Hematopoietic multipotent progenitor cell (in vitro differentiated cells): ENCODE measurements at places on chromosomes 4 and X.

DNA sequence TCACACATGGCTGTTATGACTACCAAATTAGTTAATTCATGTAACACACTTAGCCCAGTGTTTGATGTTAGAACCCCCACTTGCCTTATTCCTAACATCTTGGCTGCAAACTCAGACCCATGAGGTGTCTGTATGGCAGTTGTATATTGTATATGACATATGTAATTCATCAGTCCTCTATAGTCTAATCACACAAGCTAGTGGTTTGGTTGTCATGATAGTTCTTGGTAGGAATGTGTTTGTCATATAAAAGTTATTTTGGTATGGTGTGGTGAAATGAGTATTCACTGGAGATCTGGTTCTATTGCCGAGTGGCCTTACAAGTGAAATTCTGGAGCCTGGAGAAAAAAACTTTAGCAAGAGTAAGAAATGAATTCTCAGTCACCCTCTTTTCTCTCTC lies 149.2 kb downstream of the AWAT2 start:
- DNase-seq: no peak

DNA sequence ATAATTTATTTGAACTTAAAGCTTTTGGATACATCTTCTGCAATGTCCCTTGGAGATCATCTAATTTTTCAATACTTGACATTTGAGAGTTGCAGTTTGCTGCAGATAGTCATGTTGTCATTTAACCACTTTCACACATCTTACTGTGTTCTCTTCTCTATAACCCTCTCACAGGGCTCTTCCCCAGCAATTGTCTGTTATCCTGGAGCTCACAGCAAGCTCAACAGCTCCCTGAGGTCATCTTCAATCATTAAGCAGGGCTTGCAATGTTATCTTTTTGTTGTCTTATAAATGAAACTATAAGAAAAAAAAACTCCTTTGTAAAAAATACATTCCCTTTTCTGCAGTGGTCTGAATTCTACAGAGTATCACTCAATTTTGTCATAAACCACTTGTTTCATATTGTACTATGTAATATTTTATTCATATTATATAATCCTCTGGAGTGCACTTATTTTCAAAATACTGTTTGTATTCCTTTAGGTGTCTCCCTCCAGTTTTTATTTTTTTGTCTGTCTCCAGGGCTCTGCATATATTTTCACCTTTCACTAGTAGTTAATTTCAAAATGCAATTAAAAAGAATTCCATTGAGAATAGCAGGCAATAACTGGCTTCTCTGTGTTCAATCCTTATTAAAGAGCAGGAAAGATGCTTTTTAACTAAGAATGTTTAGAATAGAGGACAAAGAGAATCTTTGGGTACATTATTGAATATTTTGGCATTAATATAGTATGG lies 106.3 kb upstream of the ARSJ start:
- no peak for DNase-seq

GRCh38 chr4:1478766-1479355 lies 72.6 kb upstream of the NKX1-1 start:
- DNase-seq: no peak

DNA sequence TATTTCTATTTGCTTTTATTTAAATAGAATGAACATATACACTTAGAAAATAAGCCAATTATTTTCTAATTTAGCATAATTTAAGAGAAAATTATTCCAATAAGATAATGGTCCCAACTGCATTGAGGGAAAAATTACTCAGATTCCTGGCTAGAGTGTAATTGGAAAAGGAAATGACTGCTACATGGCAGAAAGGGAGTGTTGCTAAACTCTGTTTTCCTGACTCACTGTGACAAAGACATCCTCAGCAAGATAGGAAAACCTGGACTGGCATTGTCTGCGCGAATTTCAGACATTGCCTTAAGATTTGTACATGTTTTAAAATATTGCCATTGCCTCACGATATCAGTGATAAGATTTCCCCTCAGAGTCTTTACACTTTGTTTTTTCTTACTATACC lies 8.2 kb downstream of the TNIP3 start:
- no peak for DNase-seq

GRCh38 chrX:132180929-132181328 lies 38.3 kb downstream of the RAP2C start:
- no peak for DNase-seq

DNA sequence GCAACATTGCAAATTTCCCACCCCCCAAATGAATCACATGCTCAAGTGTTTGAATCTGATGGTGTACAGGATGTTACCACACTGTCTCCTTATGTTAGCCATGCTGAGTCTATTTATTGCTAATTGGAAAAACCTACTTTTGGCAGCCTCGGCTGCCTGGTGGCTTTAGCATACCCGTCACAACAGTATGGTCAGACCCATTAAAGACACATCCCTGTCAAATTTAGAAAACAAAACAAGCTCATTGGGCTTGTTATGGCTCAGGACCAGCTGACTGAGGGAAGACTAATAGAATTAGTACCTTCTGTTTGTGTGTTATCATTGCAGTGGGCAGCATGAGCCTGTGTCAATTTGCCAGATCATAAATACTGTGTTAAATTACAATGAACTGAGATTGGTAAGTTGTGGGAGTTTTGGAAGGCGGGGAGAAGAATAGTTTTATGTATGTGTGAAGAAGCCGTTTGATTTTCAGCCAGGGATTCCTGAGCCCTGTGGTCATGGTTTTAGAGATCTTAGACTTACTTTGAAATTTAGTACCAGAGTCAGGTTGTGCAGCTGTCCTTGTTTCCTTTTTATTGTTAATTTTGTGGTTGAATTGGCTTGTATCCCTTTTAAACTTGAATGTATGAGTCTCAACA lies 66.8 kb downstream of the POLA1 start:
- DNase-seq: no peak

- DNase-seq: no peak
Observed at GRCh38 chr4:176048631-176049030, 17.0 kb upstream of the WDR17 start.

DNA sequence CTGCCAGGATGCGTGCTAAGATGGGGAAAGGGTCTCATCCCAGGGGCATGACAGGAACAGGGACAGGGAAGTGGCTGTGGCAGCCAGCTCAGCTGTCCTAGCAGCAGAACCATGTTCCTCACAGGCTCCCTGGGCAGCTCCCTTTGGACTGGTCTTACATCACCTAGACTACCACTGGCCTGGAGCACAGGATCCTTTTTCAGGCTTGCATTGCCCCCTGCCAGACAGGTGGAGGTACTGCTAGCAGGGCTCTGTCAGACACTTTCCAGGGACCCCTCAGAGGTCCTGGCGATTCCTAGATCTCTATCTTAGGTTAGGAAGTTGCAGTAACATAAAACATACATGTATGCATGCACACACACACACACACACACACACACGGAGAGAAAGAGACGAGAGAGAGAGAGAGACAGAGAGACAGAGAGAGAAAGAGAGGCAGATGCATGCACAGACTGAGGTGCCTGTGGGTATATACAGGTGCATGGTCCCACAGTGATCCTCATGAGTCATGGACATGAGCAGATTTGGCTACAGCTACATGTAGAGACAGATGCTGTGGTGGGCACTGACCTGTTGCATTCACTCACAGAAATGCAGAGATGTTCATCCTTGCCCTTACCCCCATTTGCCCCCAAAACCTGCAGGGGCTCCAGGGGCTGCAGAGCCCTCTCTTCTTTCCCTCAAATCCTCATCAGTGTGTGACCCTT lies 63.6 kb downstream of the STARD8 start:
- no peak for DNase-seq

GRCh38 chr4:4355302-4355701 lies 31.6 kb upstream of the NSG1 start:
- DNase-seq: no peak

GRCh38 chr4:78951862-78952472 lies 12.7 kb upstream of the PAQR3 start:
- DNase-seq: peak; percentile 73

DNA sequence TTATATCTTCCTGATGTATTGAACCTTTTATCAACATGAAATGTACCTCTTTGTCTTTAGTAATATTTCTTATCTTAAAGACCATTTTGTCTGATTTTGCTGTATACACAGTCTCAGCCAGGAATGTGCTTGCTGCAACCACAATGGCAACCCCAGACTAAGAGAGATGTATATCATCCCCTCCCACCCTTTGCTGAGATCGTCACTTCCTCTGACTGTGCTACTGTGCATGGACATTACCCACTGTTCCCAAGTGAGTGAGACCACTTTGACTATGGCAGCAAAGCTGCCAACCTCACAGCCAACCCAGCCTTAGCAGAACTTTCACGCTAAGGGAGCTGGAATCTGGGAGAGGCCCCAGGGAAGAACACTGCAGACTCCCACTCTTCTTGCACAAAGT lies 46.0 kb downstream of the EIF2S3 start:
- no peak for DNase-seq

DNA sequence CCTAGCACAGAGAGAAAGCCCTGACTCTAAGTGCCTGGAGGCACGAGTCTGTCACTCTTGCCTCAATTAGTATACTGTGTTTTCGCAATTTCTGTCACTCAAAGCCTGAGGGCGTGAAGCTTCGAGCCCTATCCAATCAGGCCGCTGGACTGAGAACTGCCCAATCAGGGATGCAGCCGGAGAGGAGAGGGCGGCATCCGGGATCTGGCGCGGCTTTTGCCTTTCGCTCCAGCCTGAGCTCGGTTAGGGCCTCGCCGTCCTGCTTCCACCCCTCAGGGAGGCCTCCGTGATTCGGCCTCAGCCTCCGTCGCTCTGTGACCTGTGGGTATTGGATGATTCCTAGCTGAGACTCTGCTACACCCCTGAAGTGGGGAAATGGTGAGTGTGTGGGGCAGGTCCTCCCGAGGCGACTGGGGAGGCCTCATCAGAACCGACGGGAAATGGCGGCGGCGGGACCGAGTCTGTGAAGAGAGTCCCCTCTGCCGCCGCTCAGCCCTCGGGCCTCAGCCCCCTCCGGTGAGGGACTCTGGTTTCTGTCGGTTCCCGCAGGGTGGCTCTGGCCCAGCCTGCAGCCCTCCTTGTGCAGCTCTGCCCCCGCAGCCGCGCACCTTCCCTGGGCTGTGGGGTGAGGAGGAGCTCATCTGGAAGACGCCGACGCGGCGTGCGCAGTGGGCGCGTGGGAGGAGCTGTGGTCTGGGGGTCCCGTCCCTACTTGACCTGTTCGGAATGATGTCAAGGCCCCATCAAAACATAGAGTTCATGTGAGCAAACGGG lies 48.5 kb downstream of the ZNF141 start:
- DNase-seq: no peak

DNA sequence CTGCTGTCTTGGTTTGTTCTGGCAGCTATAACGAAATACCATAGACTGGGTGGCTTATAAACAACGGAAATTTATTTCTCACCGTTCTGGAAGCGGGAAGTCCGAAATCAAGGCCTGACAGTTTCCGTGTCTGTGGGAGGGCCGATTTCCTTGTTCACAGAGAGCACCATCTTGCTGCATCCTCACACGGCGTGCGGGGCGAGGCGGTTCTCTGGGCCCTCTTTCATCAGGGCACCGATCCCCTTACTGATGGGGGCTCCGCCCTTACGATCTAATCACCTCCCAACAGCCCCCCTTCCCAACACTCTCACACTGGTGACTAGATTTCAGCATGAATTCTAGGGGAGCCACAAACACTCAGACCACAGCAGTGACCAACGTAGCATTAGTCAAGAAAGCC lies 578.3 kb upstream of the FAT1 start:
- DNase-seq: no peak

- DNase-seq: no peak
Observed at GRCh38 chr4:101555341-101555880, 208.1 kb upstream of the PPP3CA start.

DNA sequence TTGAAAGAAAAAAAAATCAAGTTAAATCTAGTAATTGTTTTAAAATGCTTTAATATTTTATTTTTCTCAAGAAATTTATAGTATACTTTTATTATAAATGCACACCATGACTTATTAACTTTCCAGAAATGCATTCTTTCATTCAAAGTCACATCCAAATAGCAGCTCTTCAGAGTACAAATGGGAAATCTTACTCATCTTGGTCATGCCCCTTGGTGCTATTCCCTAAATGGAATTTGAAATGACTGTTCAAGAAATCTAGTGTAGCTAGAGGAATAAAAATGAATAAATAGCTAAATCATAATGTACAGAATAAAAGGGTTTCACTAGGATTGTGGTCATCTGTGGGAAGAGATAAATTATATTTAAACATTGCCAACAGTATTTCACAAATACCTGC lies 1139.7 kb downstream of the PCDH18 start:
- DNase-seq: no peak

GRCh38 chrX:69969460-69969859 lies 80.3 kb downstream of the AWAT2 start:
- no peak for DNase-seq

GRCh38 chr4:61580721-61581377 lies 380.7 kb downstream of the ADGRL3 start:
- no peak for DNase-seq

- peak; percentile 67 for DNase-seq
Observed at GRCh38 chrX:19382555-19383145, 38.9 kb downstream of the PDHA1 start.

DNA sequence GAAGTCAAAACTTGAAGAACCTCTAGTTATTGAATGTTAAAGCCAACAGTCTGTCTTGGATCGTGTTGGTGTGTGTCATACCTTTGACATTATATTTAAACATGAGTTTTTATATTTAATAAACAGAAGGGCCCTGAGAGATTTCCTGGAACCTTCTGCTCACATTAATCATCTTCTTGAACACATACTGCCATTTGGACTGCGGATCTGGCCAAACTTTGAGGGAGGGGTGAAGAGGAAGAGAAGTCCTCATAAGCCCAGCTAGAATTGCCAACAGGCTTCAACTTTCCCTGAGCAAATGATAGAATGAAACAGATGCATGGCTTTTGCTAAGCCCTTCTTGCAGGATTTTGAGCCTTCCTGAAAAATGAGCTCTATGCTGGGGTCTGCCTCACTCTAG lies 27.4 kb downstream of the CCKAR start:
- DNase-seq: no peak

DNA sequence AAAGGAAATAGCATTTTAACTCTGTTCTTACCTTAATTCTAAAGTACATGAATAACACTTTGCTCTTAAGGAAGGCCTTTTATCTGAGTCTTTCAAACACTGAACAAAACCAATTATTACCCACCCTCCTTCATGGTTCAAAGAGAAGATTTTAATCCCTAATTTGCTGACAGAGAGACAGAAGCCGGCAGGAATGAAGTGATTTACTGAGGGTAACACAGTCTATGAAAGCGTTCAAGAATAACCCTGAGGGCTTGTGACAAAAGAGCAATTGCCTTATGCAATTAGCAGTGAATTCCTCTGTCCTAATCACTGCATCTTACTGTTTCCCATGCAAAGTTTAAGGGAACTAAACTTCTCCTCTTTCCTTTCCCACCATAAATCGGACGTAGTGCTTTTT lies 144.1 kb downstream of the PACRGL start:
- no peak for DNase-seq
